ENCODE measurements at places on chromosomes 16 and 17.

DNA sequence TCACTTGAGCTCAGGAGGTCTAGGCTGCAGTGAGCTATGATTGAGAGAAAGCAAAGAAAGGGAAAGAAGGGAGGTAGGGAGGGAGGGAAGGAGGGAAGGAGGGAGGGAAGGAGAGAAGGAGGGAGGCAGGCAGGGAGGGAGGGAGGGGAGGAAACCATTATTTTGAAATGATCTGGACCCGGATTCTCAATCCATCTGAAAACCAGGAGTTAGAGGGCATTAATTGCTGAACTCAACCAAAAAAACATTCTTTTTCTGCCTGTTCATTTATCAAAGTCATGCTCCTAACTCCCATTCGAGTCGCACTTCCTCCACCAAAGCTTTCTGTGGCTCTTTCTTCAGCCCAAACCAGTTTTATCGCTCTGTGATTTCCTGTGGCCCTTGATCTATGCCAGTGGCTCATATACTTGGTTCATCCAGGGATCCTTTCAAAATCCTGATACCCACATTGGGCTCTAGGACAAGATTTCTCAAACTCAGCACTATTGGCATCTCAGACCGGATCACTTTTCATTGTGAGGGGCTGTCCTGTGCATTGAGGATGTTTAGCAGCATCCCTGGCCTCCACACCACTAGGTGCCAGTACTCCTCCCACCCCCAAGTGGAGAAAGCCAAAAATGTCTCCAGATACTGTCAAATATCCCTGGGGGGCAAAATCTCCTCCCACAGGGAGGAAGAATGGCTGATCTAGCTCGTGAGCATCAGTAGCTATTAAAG, 38.2 kb downstream of the CMTM4 start:
- peaks cover 36% of the 10 kb centered on the region for H3K4me1 ChIP-seq
- peak overlapping the region; percentile 19 for H3K27ac ChIP-seq
- H3K27me3 ChIP-seq: no peaks in the 10 kb centered on the region

- H3K4me3 ChIP-seq: no peak overlapping the region
- H3K36me3 ChIP-seq: no peaks in the 10 kb centered on the region
- peaks cover 74% of the 10 kb centered on the region for H3K27me3 ChIP-seq
- DNase-seq: no peak
Observed at GRCh38 chr17:80485846-80486245, 9.4 kb upstream of the NPTX1 start.

DNA sequence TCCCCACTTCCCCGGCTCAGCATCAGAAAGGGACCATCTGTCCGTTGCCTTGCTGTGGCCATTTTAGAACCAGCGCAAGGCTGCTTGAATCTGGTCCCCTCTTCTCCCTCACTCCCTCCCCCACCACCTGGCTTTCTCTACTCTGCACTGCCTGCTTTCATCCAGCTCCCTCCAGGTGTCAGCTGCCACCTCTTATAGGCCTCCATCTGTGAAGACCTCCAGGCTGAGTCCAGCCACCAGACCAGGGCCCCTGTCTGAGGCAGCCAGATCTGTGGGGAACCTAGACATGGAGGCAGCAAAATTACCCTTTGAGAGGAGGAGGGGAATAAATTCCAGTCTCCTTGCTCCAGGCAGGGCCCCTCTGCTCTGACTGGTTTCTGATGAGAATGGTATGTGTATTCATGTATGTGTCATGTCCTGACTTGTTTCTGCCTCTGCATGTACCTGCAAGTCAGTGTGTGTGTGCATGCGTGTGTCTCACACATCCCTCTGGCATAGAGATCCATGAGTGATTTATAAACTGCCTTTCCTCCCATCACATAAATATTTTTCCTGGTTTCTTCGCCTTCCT, 21.1 kb downstream of the MINK1 start:
- H3K4me1 ChIP-seq: peaks cover 72% of the 10 kb centered on the region
- peak; percentile 51 for DNase-seq
- H3K36me3 ChIP-seq: no peaks in the 10 kb centered on the region
- H3K27ac ChIP-seq: peak overlapping the region; percentile 96
- H3K27me3 ChIP-seq: no peaks in the 10 kb centered on the region

DNA sequence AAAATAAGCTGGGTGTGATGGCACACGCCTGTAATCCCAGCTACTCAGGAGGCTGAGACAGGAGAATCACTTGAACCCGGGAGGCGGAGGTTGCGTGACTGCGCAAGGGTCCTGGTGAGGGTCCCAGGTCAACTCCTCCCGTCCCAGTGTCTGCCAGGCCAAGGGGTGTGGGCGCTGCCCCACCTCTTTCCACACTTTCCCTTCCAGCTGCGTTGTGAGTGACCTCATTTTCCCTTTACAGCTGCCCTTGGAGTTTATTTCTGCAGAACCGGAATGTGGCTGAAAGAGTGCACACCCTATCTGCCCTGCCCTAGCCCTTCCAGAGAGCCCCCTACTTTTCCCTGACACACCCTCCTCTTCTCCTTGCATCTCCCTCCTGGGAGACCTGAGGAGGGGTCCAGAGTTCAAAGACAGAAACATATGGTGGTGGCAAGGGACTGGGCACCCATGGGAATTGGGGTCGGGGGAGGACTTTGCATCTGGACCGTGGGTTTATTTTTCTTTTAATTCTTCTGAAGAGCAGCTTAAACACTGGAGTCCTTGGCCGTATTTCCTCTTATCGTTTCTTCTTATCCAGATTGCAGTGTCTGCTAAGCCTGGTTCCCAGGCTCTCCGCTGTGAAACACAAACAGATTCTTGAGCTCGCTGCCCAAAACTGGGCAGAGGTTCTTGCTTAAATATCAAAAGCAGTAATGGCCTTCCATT, 20.9 kb downstream of the MRC2 start:
- H3K27ac ChIP-seq: peak overlapping the region; percentile 80
- no peaks in the 10 kb centered on the region for H3K27me3 ChIP-seq
- H3K4me3 ChIP-seq: no peak overlapping the region
- DNase-seq: no peak
- H3K4me1 ChIP-seq: peaks cover 22% of the 10 kb centered on the region

DNA sequence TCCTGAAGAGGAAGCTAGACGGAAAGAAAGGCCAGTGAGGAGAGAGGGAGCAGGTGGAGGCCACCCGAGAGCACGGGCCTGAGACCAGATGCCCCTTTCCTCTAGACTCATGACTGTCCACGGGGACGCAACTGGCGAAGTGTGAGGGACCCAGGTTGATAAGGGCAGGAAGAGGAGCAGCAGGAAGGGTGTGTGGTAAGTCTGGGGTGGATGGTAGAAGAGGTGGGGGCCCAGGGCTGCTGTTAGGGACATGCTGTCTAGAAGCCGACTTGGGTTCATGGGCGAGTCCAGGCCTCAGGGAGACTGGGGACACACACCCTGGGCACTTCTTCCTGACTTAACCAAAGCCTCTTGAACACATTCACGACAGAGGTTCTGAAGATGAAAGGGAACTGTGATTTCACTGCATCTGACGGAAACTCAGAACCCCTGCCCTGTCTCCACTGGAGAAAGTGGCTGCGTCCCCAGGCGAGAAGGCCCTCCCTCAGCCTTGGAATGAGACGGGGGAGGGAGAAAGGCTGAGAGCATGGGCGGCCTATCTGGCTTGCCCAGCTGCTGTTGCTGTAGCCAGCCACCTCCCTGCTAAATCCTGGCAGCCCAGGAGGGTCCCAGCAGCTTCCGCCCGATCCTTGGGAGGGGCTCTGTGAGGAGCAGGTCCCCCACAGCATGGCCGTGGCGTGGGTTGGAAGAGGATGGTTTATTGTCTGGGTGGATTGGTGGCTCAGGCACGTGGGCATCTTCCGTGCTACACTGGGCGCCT, 6.0 kb downstream of the HIC1 start:
- H3K27me3 ChIP-seq: peaks cover 5% of the 10 kb centered on the region
- peaks cover 19% of the 10 kb centered on the region for H3K36me3 ChIP-seq
- peak overlapping the region; percentile 76 for H3K27ac ChIP-seq
- peaks cover 63% of the 10 kb centered on the region for H3K4me1 ChIP-seq
- H3K4me3 ChIP-seq: peak overlapping the region; percentile 39
- no peak for DNase-seq

DNA sequence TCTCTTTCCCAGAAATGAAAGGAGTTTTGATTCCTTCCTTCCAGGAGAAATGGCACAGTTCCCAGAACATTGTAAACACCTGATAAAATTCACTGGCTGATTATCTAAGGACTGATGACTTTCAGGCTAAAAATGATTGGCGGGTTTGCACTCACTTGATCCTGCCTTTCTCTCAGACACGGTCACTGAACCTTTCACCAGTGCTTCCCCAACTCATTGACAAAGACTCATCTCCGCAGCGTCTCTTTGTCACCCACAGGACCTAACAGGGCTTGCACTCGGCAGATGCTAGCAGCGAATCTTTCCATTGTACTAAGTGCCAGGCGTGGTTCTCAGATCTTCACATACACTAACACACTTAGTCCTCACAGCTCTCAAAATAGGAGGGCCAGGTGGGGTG, 7.3 kb upstream of the DHRS7C start:
- H3K36me3 ChIP-seq: no peaks in the 10 kb centered on the region
- H3K4me1 ChIP-seq: no peaks in the 10 kb centered on the region
- H3K27me3 ChIP-seq: peaks cover 13% of the 10 kb centered on the region
- no peak overlapping the region for H3K4me3 ChIP-seq

- H3K4me1 ChIP-seq: no peaks in the 10 kb centered on the region
- no peak overlapping the region for H3K27ac ChIP-seq
- H3K27me3 ChIP-seq: peaks cover 59% of the 10 kb centered on the region
Observed at GRCh38 chr16:55710466-55710865, 54.7 kb downstream of the SLC6A2 start.

GRCh38 chr17:74146196-74146595, 57.3 kb upstream of the RPL38 start:
- no peaks in the 10 kb centered on the region for H3K36me3 ChIP-seq
- DNase-seq: no peak
- peaks cover 6% of the 10 kb centered on the region for H3K27me3 ChIP-seq
- H3K4me3 ChIP-seq: no peak overlapping the region

DNA sequence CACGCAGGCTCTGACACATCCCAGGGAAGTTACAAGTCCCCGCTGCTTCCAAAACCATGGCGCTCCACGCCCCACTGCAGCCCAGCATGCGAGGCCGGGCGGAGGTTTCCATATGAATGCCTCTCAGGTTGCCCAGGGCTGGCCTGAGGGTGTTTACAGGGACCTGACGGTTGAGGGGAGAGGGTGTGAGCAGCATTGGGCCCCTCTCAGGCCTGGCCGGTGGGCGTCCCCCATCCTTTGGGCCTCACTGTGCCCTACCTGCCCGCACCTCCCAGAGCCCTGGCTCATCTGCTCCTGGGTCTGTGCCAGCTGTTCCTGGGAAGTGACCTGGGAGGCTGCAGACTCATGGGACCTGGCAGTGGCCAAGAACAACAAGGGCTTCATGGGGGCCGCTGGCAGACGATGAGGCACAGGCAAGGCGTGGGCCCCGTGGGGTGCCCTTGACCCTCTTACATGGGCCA, 173.5 kb downstream of the C16orf95 start:
- H3K36me3 ChIP-seq: no peaks in the 10 kb centered on the region
- H3K4me1 ChIP-seq: no peaks in the 10 kb centered on the region
